ENCODE measurements at places on chromosomes 13 and 19.

DNA sequence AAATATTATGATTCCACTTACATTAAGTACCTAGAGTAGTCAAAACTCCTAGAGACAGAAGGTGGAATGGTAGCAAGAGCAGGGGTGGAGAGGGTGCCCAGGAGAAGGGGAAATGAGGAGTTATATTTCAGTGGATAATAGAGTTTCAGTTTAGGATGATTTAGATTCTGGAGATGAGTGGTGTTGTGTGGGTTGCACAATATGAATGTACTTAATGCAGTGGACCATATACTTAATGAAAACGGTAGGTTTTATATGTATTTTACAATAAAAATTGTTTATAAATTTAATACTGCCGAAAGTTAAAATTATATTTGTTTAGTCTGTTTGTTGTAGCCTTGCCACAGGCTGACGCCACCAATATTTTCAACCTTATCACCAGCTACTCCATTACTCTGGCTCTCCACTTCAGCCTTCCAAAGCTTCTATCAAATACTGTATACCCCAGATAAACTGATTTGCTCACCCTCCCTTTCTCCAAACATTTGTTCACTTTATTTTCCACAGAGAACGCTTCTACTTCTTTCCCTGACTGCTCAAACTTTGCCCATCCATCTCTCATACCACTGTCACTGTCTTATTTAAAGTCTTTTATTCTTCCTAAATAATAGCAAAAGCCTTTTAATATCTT lies 1.4 kb upstream of the RBM26 start:
- no peak for DNase-seq

- no peak for DNase-seq
Measured at GRCh38 chr13:50731400-50731799, 112.1 kb downstream of the DLEU7 start.

GRCh38 chr19:1609103-1609396 lies 3.8 kb upstream of the UQCR11 start:
- DNase-seq, result no peak

DNA sequence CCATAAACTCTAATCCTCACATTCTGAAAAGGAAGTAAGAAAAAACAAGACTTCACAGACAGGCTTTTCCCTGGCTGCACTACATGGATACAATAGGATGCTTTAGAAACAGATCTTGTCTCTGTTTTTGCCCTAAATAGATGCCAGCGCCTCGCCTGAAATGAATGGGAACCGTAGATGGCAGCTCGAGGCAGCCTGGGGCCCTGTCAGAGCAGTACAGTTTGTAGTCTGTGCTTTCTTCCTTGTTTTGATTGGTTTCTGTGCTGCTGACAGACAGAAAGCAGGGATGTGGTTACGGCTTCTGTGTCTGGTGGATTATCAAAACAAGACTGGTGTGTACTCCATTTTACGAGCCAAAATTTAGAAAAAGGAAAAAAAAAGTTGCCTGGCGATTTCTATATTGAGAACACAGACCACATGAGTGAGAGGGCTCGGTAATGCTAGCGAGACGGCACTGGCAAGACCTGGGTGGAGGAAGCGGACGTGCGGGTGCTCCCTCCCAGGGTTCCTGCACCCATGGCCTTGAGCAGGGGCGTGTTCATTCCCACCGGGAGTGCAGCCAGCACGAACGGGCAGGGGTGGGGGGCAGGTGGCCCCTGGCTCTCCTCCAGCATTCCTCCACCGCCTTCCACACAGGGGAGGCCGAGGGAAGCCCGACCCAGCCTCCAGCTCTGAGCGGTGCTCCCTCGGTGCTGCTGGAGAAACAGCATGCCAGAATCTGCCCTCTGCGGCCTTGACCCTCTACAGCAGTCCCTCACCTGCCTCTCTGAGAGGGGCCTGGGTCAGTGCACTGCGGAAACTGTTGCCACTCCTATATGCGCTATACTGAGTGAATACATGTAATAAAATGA lies 37.6 kb upstream of the C1QTNF9 start:
- no peak for DNase-seq

DNA sequence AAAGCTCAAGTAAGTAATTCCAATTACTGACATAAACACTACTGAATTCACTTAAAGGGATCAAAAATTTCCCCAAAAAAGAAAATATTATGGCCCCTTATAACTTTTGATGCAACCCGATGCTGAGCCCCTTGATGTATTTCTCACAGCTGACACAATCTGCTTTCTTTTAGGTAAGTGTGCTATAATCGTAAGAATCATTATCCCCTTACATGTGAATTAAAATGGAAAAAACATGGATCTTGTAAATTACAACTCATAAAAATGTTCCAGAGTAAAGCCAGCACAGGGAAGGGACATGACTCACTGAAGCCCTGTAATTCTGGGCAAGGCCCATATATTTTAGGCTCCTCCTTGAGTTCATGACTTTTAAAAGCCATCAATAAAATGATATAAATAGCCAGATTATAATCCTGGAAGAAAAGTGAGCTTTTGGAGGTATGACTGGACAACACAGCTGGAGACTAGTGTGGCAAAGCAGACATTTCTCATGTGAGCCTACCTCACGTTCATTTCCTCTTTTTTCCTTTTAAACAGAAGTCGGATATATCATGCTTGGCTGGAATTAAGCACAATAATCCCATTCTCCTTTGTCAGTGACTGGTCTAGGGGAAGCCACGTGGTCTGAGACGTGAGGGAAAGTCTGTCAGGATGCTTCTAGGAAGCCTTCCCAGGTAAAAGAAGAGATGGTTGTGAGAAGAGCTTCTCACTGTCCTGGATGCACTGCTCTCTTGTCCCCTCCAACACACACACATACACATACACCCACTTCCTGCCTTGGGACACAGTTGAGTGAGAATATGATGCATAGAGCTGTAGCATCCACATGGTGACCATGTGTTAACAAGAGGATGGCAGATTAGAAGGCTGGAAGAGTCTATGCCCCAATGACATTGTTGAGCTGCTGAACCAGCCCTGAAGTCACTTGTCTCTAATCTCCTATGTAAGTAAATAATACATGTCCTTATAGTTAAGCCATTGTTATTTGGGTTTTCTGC lies 165.4 kb downstream of the RGCC start:
- no peak for DNase-seq

- DNase-seq, result no peak
Measured at GRCh38 chr19:11848200-11848593, 329 bp upstream of the ZNF439 start.

DNA sequence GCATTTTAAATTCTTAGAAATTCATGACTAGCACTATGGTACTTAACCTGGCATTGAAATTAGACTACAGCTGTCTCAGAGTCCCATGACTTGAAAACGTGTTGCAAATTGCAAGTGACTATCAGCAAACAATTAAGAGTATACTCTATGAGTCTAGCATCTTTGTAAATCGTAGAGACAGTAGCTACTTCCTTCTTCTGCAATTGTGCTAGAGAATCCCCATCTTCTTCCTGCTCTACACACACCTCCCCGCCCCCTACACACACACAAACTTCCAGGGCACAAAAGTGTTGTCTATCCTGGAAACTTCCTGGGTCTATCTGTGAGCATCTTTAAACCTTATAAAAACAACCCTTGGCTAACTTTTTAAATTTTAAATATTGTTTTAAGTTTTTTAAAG lies 35.2 kb upstream of the MIR17HG start:
- DNase-seq, result no peak

GRCh38 chr19:1526979-1527649 lies 3.2 kb downstream of the PLK5 start:
- no peak for DNase-seq

DNA sequence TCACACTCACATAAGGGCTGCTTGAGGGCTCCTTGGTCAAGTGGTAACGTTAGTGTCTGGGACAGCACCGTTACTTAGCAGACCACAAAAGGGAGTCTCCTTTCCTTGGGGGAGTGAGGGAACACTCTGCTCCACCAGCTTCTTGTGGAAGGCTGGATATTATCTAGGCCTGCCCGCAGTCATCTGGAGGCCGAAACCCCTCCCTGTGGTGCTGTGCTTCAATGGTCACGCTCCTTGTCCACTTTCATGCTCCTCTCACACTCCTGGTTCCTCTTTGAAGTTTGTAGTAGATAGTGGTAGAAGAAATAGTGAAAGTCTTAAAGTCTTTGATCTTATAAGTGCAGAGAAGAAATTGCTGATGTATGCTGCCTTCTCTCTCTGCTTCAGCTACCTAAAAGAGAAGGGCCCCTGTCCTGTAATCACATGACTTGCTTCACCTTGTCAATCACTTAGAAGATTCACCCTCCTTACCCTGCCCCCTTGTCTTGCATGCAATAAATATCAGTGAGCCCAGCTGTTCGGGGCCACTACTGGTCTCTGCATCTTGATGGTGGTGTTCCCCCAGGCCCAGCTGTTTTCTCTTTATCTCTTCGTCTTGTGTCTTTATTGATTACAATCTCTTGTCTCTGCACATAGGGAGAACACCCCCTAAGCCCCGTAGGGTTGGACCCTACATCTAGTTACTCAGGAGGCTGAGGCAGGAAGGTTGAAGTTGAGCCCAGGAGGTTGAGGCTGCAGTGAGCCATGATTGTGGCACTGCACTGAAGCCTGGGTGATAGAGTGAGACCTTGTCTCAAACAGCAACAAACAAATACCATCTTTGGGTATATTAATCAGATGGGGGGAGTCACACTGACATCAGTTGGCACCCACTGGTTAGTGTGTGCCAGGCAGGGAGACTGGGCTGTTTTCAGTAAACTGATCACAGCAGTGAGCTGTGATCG lies 11.6 kb upstream of the MZF1 start:
- DNase-seq, result no peak

DNA sequence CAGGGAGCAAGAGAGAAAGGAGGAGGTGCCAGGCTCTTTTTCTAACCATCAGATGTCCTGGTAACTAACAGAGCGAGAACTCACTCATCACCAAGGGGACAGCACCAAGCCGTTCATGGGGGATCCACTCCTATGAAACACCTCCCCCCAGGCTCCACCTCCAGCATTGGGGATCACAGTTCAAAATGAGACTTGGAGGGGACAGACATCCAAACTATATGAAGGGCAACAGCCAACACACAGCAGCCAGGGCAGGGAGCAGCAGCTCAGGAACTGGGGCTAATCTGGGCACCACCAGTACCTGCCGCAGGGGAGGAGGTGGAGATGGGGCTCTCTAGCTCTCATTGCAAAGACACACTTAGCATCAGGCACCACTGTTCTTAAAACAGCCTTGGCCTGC lies 34.3 kb upstream of the VSTM2B start:
- DNase-seq, result no peak

DNA sequence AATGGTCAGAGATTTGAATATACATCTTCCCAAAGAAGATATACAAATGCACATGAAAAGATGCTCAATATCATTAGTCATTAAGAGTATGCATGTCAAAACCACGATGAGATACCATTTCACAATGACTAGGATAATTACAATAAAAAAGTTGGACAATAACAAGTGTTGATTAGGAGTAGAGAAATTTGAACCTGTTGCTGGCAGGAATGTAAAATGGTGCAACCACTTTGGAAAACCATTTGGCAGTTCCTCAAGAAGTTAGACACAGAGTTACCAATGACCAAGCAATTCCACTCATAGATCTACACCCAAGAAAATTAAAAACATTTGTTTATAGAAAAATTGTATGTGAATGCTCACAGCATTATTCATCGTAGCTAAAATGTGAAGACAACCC lies 33.2 kb upstream of the STARD13 start:
- DNase-seq, result no peak

DNA sequence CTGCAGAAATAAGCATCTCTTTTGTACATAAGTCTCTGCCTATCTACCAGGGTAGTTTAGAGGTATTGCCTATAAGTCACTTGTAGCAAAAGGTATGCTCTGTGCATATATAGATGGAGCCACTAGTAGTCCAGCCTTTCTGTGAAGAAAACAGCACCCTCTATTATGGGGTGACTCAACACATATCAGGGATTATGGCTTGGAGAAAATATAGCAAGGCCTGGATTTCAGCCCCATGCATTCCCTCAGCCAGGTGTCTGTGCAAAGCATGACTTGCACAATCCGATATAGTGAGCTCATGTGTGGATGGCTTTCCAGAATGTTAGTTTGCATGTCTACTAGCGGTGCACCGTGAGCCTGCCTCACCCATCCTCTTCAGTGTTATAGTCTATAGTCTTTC lies 13.4 kb upstream of the NALCN start:
- no peak for DNase-seq

DNA sequence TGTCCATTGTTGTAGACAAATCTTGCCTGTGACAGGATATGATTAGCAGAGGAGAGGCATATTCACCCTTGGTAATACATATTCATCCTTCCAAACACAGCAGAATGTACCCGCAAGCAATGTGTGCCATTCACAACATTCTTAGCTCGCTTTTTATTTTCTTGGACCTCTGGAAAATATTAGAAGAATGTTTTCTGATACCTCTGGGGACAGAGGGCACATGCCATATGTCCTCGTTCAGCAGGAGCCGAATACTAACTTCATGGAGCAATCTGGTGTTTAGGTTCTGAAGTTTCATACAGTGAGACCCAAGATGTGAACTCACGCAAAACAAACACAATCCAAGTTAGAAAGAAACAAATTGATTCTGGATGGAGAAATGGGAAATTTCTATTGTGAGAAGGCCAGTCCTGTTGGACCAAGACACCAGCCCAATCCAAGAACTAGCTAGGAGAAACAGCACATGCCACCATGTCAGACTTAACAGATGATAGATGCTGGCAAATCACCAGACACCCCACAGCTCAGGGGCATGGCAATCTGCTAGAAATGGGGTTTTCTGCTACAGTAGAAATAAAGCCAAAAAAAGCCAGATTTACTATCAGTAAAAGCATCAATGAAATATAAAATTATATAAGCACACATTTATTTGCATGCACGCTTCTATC lies 297.4 kb downstream of the DCLK1 start:
- DNase-seq, result no peak

DNA sequence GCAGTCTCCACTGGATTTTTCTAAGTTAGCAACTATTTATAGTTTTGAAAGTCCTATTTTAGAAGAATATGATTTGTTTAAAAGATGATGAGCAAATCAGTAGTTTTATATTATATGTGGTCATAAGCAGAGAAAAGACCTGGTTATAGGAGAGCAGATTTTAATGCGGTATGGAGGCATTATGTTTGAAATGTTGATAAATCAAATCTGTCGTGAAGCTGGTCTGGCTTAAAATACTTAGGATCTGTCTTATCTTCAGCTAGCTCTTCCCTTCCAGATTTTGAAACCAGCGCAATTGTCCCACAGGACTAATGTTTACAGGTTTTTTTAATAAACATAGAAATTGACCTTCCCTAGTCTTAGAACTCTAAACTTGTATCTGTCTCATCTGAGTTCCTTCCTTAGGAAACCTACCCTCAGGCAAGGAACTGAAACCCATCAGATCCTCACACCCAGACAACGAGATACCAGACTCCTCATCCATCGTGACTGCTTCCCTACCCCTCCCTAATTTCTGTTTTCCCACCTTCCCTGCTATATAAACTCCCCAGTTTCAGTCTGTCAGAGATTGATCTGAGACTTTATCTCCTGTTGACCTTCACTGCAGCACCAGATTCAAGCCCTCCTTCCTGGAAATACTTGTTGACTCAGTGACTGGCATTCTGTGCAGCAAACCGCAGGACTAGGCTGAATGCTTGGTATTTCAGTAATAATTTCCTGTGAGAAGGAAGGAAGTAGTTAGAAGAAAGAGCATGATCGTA lies 37.8 kb upstream of the CXCL17 start:
- no peak for DNase-seq

All from NCI-H1436 treated with DMSO at 0.1 percent for 48 hours (cell line).